Kidney glomerular epithelial cell (primary cell): ENCODE measurements at places on chromosomes 1 and 21.

GRCh38 chr1:88875595-88875994, 15.8 kb downstream of the GTF2B start:
- DNase-seq = no peak

GRCh38 chr1:231020139-231020601, 19.9 kb downstream of the FAM89A start:
- no peak for DNase-seq

DNA sequence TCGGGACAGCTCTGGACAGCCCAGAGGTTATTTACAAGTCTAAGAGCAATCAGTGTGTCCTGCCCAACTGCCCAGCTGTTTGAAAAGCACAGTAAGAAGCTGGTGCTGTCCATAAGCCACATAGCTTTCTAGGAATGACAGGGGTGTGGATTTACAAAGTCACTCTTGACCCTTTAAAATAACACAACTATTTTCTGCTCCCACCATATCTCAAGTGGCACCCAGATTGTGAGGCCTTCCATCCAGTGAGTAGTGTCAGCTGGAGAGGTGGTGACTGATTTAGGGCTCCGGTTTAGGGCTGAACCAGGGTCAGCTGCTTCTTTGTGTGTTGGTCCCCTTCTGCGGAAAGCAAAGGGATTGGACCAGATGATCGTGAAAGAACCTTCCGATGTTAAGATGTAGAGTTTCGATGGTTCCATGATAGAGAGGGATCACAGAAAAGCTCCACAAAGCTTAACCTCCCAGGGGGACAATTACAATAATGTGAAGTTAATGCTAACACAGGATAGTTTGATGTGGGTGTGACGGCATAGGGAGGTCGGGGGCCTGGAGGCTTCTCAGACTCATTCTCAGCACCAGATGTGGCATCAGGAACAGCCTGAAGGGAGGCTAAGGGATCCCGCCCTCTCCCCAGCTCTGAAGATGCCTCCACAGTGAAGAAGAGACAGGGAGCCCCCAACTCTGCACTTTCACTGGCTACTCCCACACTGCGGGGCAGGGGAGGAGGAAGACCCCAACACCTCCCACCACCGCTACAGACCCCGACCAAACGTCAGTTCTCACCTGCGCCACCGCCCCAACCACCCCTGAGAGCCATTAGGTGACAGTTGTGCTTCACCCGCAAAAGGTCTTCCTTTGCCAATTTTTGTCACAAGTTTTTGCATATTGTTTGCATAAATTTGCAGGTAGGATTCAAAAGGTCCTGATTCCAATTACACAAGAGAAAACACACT, 40.6 kb downstream of the LRRC3 start:
- DNase-seq = no peak

DNA sequence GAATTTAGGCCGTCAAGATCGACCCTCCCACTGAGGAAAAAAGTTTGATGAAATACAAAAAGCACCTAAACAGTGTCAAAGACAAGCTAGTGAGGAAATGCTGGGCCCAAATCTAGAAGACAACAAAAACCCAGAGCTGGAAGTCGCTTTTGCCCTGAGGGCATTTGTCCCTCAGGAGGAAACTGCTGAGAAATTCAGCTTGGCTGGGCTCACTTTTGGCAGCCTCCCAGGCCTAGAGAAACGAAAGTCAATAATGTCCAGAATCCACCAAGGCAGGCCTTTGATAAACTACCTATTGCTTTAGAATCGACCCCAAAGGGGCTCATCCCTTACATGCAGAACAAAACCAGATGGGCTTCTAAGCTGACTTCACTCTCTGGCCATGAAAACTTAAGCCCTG, 38.9 kb downstream of the SYT2 start:
- DNase-seq = no peak

- DNase-seq = no peak
Measured at GRCh38 chr1:212044851-212045250, 9.3 kb downstream of the DTL start.

GRCh38 chr1:58057826-58058225, 488.7 kb downstream of the OMA1 start:
- DNase-seq = no peak

GRCh38 chr1:72371259-72372035, 89.1 kb upstream of the NEGR1 start:
- peak; percentile 18 for DNase-seq

DNA sequence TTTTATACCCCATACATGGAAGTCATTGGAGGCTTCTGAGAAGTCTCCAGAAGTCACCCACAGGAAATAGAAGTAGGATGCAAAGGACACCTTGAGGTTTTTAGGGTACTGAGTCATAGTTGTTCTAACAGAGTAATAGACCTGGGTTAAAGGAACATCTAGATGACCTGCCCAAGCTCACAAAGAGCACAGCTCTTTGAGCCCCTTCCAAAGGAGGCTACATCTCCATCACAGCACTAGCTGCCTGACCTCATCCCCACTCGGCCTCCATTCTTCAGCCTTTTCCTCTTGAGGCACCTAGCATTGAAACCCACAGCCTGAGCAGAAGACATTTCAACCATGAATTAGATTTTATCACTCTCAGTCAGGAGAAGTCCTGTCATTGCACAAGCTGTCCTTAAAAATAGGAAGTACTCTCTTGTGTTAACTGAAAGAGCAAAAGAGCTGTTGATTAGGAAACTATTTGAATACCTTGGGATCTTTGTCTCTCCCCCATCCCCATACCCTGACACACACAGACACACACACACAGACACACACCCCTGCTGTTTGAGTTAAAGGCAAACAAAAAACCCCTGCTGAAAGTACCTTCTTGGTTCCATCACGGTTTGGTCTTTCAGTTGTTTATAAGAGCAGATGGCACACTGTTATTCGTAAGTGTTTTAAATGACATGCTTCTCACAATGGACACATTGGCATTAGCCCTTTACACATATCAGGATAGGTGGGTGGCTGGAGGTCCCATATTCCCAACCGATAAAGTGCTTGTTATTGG, 22.2 kb downstream of the MKNK1 start:
- DNase-seq = no peak

GRCh38 chr1:209355415-209355814, 228.1 kb upstream of the CAMK1G start:
- no peak for DNase-seq

DNA sequence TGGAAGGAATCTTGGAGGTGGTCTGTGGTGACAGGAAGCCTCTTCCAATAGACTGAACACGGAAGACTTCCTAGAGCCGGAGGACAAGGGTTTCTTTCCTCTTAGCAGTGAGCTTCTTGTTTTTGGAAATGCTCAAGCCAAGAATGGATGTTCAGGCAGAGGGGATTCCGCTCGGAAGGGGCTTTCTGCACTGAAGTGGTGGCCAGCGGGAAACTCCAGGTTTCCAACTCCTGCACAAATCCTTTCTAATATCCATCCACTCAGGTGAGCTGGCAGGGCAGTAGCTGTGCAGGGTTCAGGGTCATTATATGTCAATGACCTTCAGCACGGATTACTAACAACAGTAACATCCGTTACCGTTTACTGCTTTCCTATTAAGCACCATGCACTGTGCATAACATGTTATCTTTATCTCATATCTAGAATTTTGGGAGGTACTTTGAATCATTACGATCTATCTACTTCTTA, 573 bp upstream of the CPT2 start:
- DNase-seq = no peak

DNA sequence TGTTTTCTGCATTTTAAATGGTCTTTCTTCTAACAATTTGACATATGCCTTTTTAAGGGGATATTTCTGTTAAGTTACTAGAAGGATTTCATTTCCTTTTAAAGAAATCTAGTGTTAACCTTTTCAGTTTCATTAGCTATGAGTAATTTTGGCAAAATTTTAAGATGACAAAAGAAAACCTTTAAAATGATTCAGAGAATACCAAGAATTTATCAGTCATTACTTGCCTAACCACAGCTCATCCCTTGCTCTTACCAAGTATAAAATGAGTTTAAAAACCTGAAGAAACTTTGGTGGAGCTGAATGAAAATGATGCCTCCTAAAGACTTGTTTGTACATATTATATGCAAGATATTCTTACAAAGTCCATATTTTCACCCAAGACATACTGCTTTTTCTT, 101.7 kb downstream of the NEK7 start:
- peak; percentile 85 for DNase-seq

DNA sequence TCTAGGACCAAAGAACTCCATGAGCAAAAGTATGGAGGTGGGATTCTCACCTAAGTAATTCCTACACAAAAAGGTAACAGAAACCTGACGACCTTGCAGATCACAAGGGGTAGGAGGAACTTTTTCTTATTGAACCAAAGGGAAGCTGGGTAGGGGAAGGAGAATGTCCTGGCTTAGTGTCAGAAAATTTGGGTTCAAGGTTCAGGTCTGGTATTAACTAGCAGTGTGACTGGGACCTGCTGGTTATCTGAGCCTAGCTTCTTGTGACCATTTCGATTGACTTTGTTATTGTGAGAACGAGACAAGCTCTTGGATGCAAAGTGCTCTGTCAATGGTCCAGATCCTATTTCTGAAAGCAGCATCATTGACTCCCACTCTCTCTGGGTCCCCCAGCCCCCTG, 5.0 kb upstream of the SNX27 start:
- no peak for DNase-seq

GRCh38 chr1:216425577-216425976, 2.3 kb upstream of the USH2A start:
- no peak for DNase-seq

GRCh38 chr1:56510642-56511021, 68.7 kb downstream of the PLPP3 start:
- DNase-seq = no peak

DNA sequence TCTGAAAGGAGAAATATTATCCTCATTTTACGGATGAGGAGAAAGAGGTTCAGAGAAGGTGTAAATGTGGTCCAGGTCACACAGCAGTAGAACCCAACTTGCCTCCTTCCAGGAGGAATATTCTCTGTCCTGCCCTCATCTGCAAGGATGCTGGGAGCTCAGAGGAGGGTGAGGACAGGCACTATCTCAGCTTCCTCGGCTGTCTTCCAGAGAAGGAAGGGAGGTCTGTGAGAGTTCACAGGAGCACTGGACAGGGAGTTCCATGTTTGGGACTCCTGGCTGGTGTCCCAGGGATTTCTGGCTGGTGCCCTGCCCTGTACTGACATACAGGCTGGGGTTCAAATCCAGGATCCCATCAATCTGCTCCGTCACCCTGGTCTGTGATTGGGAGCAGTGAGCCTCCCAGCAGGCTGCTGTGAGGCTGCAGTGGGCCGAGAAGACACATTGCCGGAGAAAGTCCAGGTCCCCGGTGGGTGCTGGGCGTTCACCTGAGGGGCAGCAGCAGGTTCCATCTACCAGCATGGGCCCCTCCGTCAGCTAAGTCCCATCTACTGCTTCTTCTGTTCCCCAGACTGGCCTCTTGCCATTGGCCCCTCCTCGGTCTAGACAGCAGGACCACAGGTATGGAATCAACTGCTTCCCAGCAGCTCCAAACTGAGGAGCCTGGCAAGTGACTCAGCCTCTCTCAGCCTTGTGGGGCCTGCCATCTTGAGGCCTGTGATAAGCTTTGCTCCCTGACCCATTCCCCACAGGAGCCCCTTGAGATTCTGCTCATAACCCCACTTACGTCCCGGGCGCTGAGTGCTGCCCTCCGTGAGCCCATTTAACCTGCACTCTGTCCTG, 8.5 kb upstream of the BSND start:
- DNase-seq = no peak

GRCh38 chr1:87869567-87869966, 540.9 kb downstream of the LMO4 start:
- peak; percentile 40 for DNase-seq

DNA sequence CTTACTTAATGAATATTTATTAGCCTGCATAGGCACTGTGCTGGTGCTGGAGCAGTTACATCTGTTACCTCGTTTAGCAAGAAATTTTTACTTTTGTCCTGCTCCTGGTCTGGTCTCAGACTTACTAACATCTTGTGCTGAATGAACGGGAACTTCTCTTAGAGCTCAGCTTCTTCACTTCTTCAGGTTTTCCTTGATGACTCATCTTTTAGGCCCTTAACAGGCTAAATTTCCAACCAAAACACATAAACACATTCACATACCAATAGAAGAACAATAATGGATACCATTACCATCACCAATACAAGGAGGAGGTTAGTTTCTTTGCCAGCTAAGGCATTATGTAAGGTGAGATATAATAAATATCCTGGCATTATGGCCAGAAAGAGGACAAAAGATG, 68.9 kb downstream of the IFI44 start:
- DNase-seq = no peak

- no peak for DNase-seq
Measured at GRCh38 chr21:44418876-44419230, 36.5 kb upstream of the LRRC3 start.

GRCh38 chr1:87296206-87296605, 32.5 kb upstream of the LMO4 start:
- no peak for DNase-seq

DNA sequence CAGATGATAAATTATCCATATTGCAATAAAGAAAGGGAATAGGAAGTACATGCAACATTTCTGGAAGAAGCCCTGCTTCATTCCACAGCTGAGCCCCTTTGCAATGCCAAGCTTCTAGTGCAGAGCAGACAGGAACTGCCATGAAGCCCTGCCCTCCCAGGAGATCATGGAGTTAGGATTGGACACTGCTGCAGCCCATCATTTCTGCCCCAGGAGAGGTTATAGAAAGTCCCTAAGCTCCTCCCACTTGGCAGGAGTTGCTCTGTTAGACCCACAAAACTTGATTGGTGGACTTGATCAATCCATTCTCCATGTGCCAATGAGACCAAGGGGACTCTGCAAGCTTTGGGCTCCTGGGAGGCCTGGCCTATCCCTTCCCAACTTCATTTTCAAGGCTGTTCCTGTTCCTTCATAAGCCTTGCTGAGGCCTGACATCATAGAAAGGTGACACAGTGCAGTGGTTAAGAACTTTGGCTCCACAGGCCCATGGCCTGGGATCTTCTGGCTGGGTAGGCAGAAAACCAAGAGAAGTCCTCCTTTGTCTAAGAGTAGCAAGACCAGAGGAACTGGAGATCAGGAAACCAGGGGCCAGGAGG, 1.3 kb upstream of the LAPTM5 start:
- no peak for DNase-seq

DNA sequence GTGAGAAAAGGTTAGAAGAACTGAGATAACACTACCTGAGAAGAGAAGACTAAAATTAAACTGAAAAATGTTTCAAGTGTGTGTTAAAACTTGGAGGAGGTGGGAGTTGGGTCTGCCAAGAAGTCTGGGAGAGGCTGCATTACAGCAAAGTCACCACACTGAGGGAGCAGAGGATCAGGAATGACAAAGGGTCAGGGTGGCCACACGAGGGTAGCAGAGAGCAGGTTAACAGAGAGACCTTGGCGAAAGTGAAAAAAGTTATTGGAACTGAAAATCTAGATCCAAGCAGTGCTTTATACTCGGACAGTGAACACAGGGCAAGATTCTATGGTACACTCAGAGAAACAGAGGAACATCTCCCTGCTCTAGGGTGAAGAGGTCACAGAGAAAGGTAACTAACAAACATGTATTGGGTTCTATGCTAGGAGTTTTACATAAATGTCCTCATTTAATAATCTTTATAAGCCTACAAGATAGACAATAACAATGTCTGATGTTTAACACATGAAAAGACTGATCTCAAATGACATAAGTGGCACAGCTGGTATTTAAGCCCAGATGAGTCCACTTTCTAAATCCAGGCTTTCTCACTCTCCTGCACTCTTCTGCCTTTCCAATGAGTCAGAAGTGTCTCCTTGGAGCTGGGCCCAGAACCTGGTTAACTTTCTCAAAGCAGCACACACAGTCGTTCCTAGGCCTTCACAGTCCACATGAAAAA, 10.3 kb upstream of the CADM3 start:
- DNase-seq = peak; percentile 82

- no peak for DNase-seq
Measured at GRCh38 chr1:222275001-222275728, 272.7 kb downstream of the HHIPL2 start.
